ENCODE measurements at places on chromosomes 7 and 10.

DNA sequence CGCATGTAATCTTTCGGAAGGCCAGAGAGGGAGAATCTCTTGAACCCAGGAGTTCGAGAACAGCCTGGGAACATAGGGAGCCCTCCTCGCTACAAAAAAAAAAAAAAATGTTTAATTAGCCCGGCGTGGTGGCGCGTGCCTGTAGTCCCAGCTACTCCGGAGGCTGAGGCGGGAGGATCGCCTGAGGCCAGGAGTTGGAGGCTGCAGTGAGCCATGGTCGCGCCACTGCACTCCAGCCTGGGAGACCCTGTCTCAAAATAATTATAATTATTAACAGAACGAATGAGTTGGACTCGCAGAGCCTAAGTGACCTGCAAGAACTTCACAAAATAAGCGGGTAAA, 794 bp downstream of the PCGF6 start:
- DNase-seq, result no peak

DNA sequence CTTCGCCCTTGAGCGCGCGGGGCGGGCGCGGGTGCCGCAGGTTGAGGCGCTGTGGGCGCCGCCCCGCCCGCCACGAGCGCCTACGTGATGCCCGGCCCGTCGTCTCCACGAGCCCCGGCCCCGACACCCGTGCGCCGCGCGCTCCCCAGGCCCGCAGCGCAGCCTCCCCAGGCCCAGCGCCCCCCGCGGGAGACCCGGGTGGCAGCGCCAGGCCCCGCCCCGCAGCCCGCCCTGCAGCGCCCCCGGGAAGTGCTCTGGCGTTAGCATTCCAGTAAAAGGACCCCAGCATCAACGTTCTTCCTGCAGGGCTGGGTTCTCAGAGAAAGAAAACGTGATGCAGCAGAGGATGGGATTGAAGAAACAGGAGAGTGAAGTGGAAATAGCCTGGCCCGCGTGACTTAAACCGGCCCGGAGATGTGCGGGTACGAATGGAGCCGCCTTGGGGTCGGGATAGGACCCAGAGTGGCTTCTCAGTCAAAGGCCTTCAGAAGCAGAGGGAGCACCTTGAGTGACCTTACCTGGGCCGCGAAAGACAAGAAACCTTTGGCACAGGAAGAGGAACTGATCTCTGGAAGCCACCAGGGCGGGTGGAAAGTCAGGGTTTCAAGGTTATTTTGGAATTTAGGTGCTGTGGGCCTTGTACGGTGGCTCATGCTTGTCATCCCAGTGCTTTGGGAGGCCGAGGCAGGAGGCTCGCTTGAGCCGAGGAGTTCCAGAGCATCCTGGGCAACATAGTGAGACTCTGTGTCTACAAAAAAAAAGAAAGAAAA, 1.8 kb downstream of the PFKP start:
- no peak for DNase-seq

- DNase-seq, result no peak
Observed at GRCh38 chr10:72502581-72502980, 123.3 kb downstream of the MICU1 start.

- no peak for DNase-seq
Observed at GRCh38 chr7:51949726-51950644, 633.4 kb upstream of the COBL start.

DNA sequence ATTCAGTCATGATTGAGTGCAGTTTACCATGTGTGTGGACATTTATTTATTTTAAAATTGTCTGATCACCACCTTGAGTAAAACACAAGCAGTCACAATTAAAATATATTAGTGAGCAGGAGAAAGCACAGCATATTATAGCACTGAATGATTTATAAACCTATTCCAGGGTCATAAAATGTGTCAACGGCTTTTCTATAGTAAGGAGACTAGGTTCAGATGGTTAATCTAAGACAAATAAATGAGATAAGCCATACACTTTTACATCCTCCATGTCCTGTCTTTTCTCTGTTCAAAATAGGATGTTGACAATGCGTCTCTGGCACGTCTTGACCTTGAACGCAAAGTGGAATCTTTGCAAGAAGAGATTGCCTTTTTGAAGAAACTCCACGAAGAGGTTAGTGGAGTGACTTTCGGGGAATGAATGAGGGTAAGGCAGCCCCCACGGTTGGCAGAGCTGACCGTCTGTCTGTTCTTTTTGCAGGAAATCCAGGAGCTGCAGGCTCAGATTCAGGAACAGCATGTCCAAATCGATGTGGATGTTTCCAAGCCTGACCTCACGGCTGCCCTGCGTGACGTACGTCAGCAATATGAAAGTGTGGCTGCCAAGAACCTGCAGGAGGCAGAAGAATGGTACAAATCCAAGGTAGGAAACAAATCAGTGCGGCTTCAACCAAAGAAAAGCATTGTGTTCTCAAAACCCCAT, 5.4 kb downstream of the VIM start:
- no peak for DNase-seq

- no peak for DNase-seq
Observed at GRCh38 chr10:124138195-124138882, 44.9 kb upstream of the CHST15 start.

DNA sequence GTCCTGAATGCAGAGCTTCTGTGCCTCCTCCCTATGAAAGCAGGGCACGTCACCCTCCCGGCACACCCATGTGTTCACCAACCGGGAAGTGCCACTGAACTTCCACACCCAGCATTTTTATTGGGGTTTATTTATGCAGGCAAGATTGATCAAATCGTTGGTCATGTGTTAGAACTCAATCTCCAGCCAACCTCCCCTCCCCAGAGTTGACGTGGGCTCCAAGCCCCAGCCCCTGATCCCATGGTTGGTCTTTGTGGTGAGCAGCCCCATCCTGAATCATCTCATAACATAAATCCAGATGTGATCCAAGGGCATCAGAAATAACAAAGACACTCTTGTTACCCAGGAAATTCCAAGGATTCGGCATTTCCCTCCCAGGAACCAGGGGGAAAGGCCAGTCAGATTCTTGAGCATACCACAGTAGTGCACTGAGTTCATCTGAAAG, 151.2 kb downstream of the TPST1 start:
- no peak for DNase-seq

- no peak for DNase-seq
Observed at GRCh38 chr10:101394524-101395133, 40.7 kb downstream of the BTRC start.

GRCh38 chr7:42986781-42987248, 54.6 kb downstream of the MRPL32 start:
- DNase-seq, result no peak

- peak; percentile 36 for DNase-seq
Observed at GRCh38 chr10:116110736-116111135, 162.3 kb downstream of the GFRA1 start.

DNA sequence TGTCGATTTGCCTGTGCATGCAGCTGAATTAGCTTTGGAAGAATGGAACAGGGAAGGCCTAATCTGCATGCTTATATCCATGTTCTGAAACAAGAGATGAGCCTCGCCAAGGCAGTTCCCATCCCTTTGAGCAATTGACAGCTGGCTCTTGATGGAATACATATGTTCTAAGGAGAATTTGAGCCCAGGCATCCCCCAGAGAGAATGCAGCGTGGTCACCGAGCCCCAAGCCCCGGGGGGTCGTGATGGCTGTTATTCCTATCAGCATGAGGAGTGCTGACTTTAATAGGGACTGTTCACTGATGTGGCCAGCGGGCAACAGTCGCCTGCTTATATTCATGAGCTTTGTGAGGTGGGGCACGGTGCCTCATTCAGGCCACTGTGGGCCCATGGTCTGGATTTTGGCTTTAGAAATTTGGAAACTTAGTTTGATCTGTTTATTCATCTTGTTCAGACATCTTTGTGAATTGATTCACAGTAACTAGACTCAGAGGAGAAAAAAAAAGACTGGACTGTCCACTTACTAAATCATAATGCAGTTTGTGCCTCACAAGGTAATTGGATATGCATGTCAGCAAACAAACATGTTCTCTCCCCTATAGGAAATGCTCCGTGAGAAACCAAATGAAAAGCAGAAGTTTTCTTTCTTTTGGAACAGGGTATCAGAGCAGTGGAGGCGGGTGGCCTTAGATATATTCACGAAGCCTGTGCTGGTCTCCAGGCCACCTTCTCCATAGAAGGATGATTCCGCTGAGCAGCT, 204.9 kb downstream of the CCDC3 start:
- DNase-seq, result no peak

GRCh38 chr10:87816163-87816897, 1.7 kb downstream of the ATAD1 start:
- no peak for DNase-seq

- no peak for DNase-seq
Observed at GRCh38 chr7:96637522-96637921, 72.1 kb downstream of the SEM1 start.

DNA sequence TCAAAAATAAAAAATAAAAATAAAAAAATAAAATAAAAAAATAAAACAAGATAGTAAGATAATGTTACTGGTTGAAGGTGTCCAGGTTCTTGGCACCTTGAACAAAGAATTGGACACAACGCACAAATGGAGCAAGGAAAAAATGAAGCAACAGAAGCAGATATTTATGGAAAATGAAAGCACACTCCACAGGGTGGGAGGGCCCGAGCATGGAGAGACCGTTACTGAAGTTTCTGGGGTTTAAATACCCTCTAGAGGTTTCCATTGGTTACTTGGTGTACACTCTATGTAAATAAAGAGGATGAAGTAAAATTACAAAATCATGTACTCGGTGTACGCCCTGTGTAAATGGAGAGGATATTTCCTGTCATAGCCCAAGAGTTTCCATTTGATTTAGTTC, 15.7 kb upstream of the PFKP start:
- no peak for DNase-seq

DNA sequence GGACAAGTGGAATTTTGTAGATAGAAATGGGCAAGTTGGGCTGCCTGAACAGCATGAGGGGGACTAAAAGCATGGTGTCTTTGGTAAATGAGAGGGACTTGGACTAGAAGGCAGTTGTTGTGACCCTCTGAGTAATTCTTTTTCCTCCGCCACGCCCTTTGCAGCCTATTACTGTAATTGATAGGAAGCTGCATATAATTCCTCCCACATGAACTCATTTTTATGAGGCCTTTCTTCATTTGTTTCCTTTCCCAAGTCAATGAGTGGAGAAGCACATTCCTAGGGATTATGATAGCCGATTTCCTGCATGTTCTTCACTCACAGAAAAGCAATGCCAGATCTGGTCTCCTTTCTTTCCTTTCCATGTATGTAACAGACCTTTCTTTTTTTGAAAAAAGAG, 27.7 kb downstream of the ZSCAN25 start:
- no peak for DNase-seq

GRCh38 chr7:94003446-94004023, 620 bp downstream of the BET1 start:
- DNase-seq, result no peak

- DNase-seq, result no peak
Observed at GRCh38 chr10:16521311-16522016, at the start of gene C1QL3. C1QL3 (minus strand) TSS chr10:16521879; CDS start chr10:16521065, 814 bp downstream.

- no peak for DNase-seq
Observed at GRCh38 chr7:141949451-141949850, 2.7 kb upstream of the CLEC5A start.

DNA sequence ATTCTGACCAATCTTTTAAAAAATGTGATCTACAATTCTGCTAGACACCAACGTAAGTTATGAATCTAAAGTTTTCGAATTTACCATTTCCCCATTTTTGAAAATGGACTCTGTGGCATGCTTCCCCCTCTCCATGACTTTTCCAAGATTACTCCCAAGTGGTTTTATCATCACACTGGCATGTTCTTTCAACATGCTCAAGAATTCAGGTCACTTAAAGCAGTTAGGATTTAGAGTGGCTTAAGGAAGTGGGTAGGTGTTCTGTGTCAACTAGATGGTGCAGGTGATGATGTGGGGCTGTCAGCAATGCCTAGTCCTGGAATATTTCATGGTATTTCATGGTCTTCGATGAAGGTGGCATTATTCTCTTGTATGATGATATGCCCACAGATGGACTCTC, 164.0 kb upstream of the ASAH2 start:
- DNase-seq, result no peak

DNA sequence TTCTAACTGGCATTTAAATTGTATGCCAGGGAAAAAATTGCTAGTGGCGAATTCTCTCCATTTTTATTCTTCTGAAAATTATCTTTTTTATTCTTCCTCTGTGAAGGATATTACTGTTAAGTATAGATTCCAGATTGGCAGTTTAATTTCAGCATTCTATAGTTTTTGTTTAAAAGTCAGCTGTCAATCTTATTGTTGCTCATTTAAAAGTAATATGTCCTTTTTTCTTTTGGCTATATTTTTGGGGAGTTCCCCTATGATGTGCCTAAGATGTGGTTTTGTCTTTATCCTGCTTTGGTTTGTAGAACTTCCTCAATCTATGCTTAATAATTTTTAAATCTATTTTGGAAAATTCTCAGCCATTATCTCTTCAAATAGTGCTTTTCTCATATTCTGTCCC, 135.9 kb downstream of the ARHGAP12 start:
- no peak for DNase-seq

DNA sequence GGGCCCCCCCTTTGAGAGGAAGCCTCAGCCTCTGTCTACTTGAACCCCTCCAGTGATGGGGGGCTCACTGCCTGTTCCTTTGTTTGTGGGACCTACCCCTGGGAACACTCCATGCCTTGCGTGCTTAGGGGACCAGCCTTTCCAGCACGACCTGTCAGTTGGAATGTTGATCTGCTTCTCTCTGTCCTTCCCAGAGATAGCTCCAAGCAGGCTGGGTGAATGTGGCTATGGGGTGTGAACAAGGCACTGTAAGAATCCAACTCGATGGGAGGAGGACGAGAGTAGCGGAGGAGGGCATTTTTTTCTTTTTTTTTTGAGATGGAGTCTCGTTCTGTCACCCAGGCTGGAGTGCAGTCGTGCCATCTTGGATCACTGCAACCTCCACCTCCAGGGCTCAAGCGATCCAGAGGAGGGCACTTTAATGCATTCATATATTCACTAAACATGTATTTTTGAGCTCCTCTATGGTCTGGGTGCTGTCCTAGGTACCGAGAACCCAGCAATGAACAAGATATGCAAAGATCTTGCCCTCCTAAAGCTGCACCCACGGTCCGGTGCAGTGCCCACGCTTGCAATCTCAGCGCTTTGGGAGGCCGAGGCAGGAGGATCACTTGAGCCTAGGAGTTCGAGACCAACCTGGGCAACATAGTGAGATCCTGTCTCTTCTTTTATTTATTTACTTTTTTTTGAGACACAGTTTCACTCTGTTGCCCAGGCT, 8.5 kb downstream of the CLIP2 start:
- no peak for DNase-seq

DNA sequence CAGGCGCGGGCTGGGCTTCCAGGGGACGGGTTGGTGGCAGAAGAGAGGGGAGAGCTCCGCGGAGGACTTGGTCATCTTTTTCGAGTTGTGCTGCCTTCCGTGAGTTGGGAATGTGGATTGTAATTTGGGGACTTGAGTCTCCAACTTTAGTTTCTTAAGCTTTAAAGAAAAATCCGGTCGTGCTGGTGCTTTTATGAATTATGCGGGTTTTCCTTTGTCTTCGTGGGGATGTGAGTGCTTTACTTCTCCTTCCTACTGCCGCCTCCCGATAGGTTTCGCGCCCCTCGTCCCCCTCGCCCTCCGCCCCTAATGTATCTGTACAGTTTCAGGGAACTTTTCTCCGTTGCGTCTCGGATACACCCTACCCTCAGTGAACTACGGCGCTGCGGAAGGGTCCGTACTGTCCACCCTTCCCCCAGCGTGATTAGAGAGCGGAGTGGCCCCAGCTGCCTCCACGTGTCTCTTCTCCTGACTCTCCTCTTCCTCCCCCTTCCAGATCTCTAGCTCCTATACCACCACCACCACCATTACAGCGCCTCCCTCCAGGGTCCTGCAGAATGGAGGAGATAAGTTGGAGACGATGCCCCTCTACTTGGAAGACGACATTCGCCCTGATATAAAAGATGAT, 649 bp downstream of the SCD start:
- DNase-seq, result no peak

All from left forelimb (tissue), 1 donor.